ENCODE measurements at places on chromosomes 3 and 15.

DNA sequence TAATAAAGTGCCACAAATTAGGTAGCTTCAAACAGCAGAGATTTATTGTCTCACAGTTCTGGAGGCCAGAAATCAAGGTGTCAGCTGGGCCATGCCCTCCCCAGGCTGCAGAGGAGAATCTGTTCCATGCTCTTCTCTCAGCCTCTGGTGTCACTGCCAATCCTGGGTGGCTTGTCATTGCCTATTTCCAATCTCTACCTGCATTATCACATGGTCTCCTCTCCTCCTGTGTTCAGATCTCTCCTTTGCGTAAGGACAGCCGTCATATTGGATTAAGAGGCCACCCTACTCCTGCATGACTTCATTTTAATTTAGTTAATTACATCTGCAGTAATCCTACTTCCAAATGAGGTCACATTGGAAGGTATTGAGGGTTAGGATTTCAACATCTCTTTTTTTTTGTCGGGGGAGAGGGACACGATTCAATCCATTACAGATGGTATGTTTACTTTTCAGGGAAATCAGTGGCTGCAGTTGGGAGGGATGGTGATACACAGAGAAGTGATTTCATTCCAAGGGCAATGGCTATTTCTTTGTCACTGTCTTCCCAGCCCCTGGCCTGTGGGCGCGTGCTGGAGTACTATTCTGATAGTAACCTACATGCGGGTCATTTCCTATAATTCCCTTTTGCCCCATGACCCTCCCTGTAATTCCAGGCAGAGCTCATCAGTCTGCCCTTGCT lies 169.4 kb downstream of the MINAR1 start:
- DNase-seq = no peak

DNA sequence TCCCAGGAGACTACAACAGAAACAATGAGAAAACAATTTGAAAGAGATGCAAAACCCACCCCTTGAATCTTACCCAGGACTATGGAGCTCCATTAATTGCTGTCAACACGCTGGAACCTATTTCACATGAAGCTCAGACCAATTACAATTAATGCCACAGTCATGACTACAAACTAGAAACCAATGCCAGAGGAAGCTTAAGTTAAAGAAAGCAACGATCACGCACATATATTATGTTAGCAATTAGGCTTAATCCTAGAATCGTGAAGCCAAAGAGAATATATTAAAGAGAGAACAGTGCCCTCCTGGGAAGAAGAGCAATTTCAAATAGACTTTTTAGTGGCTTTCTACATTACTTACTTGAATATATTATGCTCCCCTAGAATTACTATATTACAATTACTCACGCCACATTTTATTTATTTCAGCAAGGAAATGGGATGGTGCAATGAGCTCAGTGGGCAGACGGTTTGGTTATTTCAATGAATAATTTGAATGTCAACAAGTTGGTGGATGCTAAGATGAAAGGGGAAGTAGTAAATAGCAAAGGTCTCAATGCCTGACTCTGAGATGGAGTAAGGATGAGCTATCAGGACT lies 125.5 kb downstream of the GREM1 start:
- no peak for DNase-seq

DNA sequence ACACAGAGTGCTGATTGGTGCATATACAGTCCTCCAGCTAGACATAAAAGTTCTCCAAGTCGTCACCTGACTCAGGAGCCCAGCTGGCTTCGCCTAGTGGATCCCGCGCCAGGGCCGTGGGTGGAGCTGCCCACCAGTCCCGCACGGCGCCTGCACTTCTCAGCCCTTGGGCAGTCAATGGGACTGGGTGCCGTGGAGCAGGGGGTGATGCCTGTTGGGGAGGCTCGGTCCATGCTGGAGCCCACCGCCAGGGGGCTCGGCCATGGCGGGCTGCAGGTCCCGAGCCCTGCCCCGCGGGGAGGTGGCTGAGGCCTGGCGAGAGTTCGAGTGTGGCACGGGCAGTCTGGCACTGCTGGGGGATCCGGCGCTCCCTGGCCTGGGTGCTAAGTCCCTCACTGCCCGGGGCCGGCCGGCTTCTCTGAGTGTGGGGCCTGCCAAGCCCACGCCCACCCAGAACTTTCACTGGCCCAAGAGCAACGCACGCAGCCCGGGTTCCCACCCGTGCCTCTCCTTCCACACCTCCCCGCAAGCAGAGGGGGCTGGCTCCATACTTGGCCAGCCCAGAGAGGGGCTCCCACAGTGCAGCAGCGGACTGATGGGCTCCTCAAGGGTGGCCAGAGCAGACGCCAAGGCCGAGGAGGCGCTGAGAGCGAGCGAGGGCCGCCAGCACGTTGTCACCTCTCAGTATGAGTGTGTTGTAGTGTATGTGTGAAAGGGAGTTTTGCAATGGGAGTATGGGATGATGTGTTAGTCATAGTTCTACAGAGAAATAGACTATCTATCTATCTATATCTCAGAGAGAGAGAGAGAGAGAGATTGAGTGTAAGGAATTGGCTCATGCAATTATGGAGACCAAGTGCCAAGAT lies 69.0 kb downstream of the UBE2E2 start:
- no peak for DNase-seq

DNA sequence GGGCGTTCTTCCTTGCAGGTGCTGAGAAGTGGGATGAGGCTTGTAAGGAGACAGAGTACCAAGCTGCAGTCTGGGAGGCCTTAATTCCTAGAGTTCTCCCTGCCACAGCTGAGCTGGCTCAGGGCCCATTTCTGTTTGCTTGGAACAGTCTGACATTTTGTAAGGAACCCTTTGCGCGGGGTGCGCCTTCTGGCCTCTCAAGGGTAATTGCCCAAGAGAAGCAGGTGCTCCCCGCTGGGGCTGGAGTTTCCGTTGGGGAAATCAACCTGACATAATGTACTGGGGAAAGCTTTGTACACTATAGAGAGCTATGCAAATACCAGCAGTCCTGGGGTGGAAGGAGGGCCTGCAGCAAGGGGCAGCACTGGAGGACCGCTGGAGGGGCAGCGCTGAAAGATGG lies 83.6 kb downstream of the HMG20A start:
- DNase-seq = no peak

DNA sequence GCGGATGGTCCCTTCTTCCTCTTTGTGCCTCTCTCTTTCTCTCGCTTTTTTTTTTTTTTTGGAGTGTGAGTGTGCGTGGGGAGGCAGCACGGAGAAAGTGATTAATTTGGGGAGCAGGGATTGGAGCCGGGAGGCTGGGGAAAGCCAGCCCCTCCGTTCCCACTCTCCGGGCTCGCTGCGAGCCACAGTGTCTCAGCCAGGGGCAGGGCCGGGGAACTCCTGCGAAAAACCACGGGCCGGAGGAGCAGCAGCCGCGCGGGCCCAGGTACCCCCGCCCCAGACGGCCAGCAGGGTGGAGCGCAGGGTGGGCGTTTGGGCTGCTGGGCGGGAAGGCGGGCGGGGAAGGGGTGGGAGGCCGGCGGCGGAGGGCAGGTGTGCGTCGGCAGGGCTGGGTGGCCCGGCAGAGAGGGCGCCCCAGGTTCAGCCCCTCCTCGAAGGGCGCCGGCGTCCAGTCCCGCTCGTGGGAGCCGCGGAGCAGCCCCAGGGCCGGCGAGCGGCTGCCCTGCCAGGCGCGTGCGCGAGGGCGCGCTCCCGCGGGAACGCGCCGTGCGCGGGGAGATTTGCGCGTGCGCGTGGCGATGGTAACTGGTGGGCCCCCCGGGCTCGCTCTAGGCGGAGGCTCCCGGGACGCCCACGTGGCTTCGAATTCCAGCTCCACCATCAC lies 1.4 kb downstream of the CHL1 start:
- DNase-seq = no peak

DNA sequence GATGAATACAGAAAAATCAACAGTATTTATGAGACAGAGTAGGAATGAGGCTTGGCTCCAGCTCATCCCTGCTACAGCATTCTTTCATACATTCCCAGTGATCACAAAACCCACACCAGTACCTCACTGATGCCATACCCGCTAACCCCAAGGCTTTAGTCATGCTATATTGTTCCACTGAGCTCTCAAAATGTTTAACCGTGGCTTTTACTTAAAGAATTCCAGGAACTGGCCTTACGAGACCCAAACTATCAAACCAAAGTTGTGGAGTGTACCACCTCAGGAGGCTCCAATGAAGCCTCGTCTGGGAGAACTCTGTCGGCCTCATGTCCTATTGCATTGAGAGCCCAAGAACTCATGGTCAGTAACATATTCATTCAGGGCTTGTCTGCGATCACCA lies 278.9 kb downstream of the ULK4 start:
- DNase-seq = peak; percentile 92

GRCh38 chr15:67143646-67144045 lies 78.2 kb downstream of the SMAD3 start:
- no peak for DNase-seq

DNA sequence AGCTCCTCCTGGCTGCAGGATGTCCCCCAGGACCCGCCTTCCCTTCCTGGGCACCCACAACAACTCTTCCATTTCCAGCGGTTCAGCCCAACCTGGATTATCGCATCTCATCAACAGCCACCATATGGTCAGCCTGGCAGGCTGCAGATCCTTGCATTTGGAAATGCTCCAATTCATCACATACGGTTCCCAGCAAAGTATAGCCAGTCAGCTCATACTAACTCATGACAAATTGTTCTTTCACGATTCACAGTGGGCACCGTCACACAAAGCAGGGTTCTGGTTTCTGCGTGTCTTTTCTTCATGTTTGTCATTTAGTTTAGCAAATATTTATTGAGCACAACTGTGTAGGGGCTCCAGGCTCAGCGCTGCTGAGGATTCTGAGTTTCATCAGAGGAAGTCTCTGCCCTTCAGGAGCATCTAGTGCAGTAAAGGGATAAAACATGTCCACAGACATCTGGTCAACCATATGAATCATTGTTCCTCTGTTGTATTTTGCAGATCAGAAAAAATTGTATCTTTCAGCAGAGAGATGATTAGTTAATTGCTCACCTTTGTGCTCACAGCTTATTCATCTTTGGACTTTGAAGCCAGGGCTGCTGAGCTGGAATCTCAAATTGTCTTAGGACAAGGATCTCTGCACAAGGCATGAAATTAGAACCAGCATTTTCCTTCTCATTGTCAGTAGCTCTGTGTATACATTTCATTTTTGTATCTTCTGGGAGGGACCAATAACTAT lies 125.1 kb downstream of the GABRG3 start:
- no peak for DNase-seq

DNA sequence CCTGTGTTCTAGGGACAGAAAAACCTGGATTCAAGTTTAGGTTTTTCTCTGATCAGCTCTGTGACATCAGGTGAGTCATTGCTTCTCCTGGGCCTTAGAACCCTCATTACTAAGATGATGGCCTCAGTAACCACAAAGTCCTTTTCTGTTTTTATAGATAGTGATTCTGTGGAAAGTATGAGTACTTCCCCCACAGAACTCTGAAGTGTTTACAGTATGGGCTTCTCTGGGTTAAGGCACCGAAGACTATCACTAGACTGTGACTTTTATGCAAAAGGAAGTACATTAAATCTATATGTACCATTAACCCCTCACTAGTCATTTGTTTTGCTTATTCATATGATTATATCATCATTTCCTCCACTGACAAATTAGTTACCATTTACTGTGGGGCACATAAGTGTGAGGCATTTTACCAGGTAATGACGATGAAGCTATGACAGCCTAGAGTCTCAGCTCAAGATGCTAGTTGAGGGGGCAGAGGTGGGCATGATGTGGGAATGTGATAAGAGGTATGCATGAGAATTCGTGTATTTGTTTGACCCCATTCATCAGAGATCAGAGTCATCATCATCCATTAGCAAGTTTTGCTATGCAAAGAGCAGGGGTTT lies 15.0 kb upstream of the RORA start:
- DNase-seq = no peak

DNA sequence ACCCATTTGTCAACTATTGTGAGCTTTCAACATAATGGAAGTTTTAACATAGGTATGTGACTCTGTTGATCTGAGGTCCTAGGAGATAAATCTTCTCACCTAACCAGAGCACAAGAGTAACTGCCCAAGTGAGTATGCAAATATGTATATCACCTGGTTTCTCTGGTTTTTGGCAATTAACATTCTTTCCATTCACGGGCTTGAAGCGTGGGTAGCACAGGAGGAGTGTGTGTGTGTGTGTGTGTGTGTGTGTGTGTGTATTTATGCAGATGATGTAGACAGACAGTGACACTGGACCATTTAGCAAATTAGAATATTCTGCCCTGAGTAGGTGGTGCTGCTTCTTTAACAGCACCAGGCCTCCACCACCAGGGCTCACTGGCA lies 15.0 kb downstream of the EPHB1 start:
- DNase-seq = no peak

DNA sequence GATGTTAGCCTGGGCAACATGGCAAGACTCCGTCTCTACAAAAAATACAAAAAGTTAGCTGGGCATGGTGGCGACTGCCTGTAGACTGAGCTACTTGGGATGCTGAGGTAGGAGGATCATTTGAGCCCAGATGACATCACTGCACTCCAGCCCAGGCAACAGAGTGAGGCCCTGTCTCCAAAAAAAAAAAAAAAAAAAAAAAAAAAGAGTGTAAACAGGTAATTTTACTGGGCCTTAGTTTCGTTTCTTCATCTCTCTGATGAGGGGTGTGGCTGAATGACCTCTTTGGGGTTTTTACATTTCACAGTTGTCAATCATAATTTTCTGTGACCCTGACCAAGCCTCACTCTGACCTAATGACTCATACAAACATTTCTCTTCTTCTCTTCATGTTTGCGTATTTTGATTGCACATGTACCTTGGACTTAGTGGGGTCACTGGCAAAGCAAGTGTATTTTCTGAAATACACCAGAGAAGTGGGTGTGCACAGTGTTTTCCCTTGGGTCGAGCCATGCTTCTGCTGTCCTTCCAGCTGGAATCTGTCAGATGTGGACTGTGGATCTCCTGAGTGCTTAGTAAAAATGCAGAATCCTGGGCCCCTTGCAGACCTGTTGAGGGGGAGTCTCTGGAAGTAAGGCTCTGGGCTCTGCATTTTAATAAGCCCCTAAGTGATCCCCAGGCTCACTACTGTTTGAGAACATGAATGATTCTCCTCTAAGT lies 140.5 kb downstream of the FNDC3B start:
- DNase-seq = no peak

GRCh38 chr3:112606098-112606497 lies 34.8 kb downstream of the CCDC80 start:
- no peak for DNase-seq

DNA sequence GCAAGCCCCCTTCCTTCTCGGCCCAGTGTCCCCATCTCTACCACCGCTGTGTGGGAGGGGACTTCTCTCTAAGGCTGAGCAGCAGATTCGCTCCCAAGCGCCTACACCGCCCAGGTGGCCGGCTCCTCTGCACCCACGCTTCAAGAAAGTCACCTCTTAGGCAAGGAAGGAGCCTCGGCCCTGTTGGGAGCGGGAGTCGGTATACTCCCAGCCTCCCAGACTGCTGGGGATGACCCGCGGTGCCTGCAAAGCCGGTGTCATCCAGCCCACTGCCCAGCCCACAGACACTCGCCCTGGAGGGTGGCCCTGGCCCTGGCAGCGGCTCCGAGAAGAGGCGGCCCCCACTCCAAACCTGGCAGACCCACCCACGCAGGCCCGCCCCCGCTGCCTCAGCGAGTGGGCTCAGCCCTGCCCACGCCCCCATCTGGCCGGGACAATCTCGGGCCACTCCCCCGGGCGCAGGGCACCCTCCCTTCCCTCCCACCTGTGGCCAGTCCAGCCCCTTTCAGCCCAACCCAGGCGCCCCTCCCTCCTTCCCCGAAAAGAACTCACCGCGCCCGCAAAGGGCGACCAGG lies 396 bp downstream of the CHRNB4 start:
- no peak for DNase-seq

- DNase-seq = no peak
Measured at GRCh38 chr15:43957724-43958123, 130.9 kb downstream of the WDR76 start.

GRCh38 chr15:66675446-66675845 lies 26.6 kb upstream of the SMAD6 start:
- no peak for DNase-seq

GRCh38 chr3:58288011-58288728 lies 17.9 kb upstream of the RPP14 start:
- DNase-seq = no peak

- DNase-seq = no peak
Measured at GRCh38 chr3:18766974-18767373, 341.8 kb upstream of the SATB1 start.
